ENCODE measurements at places on chromosomes 12 and 14. TPM values are rescaled to one million over a fixed set of nuclear protein-coding genes. Genes with fewer than 3 reads are reported as not detected.

DNA sequence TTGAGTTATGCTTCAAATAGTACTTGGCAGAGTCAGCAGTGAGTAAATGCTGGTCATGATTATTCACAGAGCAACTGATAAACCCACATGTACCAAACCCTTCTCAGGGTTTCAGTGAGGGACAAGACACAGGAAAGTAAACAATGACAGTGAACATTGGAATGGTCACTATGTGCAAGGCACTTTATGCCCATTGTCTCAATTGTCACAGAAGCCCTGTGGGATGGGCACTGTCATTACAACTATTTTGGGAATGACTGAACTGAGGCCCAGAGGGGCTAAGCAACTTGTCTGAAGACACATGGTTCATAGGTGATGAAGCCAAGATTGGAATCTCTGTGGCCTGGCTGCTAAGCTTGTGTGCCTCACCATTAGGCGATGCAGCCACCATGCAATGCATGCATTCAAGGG, 238.5 kb downstream of the RBM19 start:
- no peak for DNase-seq

GRCh38 chr14:53534841-53535240, 381.7 kb upstream of the DDHD1 start:
- no peak for DNase-seq

DNA sequence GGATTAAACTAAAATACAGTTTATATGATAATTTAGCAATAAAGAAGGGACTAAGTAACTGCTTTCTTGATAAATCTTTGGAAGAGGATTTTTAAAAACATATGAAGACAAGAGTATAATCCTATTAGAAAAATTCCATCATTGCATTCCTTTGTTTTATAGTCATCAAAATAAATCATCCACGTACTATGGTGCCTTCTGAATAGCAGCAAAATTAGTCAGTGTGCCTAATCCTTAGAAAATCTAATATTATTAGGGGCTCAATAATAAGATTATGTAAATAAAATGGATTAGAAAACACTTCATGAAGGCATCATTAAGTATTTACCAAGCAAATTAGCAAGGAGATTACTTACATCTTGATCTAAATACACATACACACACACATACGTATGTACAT, 102.1 kb downstream of the KCNH5 start:
- no peak for DNase-seq

GRCh38 chr12:121325922-121326396, 26.3 kb downstream of the ANAPC5 start:
- no peak for DNase-seq

- DNase-seq, result no peak
These were observed 150.6 kb downstream of the BCAT1 start for GRCh38 chr12:24798335-24798734.

- no peak for DNase-seq
These were observed 585.7 kb upstream of the TMEM132C start for GRCh38 chr12:127681151-127681754.

- DNase-seq, result no peak
These were observed 1.4 kb upstream of the HOXC6 start for GRCh38 chr12:54026640-54027441.

B3GNT4 gene
- total RNA-seq, result not detected

SLC16A7 gene
- total RNA-seq, result 5.9 TPM

PTPN6 gene
- total RNA-seq, result 17.8 TPM

PTGER2 gene
- total RNA-seq, result 0.33 TPM

FZD10 gene
- not detected for total RNA-seq

CYP46A1 gene
- total RNA-seq, result 1.5 TPM
